ENCODE measurements at places on chromosomes 4 and X. TPM values are rescaled to one million over a fixed set of nuclear protein-coding genes. Genes with fewer than 3 reads are reported as not detected.

GRCh38 chr4:8050555-8051206 is 107.9 kb downstream of the ABLIM2 start:
- peaks cover 3% of the 10 kb centered on the region for H3K27me3 ChIP-seq
- no peaks in the 10 kb centered on the region for H3K4me1 ChIP-seq
- no peaks in the 10 kb centered on the region for H3K36me3 ChIP-seq
- no peak overlapping the region for H3K27ac ChIP-seq
- no peak for DNase-seq

GRCh38 chrX:13046141-13046855 is 1.9 kb upstream of the FAM9C start:
- H3K36me3 ChIP-seq, result peaks cover 5% of the 10 kb centered on the region
- peaks cover 12% of the 10 kb centered on the region for H3K4me1 ChIP-seq
- H3K4me3 ChIP-seq, result no peak overlapping the region
- no peak overlapping the region for H3K27ac ChIP-seq
- DNase-seq, result no peak

DNA sequence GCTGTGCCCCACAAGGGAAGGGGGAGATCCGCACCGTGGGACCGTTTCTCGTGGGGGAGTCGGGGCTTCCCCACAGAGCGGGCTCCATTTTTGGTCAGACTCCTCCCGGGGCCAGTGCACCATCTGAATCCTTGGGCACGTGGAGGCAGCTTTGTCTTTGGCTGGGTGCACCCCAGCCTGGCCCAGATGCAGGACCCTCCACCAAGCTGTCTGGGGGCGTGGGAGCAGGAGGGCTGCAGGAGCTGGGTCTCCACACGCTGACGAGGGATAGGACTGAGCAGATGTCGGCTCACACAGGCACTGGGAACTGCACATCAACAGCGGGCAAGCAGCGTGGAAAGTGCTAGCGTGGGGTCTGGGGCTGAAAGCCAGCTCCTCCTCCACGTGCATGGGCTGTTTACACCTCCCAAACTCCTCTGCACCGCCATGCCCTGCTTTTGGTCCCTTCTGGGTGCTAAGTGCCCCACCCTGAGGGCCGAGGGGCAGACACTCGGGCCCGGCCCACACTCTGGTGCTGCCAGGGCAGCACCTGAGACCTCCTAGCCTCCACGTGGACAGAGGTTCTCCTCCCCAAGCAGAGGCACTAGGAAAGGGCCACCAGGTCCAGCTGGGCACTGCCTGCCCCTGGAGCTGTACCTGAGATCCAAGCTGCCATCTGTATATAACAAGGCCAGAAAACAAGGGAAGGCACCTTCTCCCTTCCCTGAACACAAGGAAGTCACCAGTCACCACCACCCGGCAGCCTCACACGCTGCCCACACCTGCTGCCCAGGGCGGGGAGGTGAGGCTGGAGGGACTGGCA is 13.8 kb downstream of the DGKQ start:
- H3K36me3 ChIP-seq, result no peaks in the 10 kb centered on the region
- no peak overlapping the region for H3K4me3 ChIP-seq
- no peak for DNase-seq
- H3K27ac ChIP-seq, result no peak overlapping the region

GRCh38 chr4:176277162-176277904 is 8.3 kb upstream of the ASB5 start:
- no peak overlapping the region for H3K4me3 ChIP-seq
- no peak overlapping the region for H3K27ac ChIP-seq
- H3K36me3 ChIP-seq, result no peaks in the 10 kb centered on the region

- no peak for DNase-seq
- no peaks in the 10 kb centered on the region for H3K27me3 ChIP-seq
- H3K4me3 ChIP-seq, result no peak overlapping the region
- peaks cover 33% of the 10 kb centered on the region for H3K36me3 ChIP-seq
Measured at GRCh38 chrX:110012818-110013485, 10.0 kb downstream of the TMEM164 start.

- no peak overlapping the region for H3K4me3 ChIP-seq
- H3K27me3 ChIP-seq, result no peaks in the 10 kb centered on the region
- no peaks in the 10 kb centered on the region for H3K36me3 ChIP-seq
- H3K4me1 ChIP-seq, result no peaks in the 10 kb centered on the region
- no peak overlapping the region for H3K27ac ChIP-seq
- no peak for DNase-seq
Measured at GRCh38 chr4:85953651-85954018, 406.2 kb downstream of the MAPK10 start.

GRCh38 chr4:87081826-87082225 is 138.6 kb downstream of the KLHL8 start:
- H3K27ac ChIP-seq, result no peak overlapping the region
- no peaks in the 10 kb centered on the region for H3K27me3 ChIP-seq
- H3K36me3 ChIP-seq, result peaks cover 33% of the 10 kb centered on the region
- peaks cover 34% of the 10 kb centered on the region for H3K4me1 ChIP-seq
- no peak for DNase-seq
- no peak overlapping the region for H3K4me3 ChIP-seq

Gene CPXCR1
- not detected for total RNA-seq

Gene SPANXN4
- not detected for total RNA-seq

Gene GAB3
- total RNA-seq, result 4.3 TPM

Gene EVC
- total RNA-seq, result 1.7 TPM

Gene SPATA18
- total RNA-seq, result not detected

Gene TRAM1L1
- 0.09 TPM for total RNA-seq

Gene AMTN
- not detected for total RNA-seq
